Pancreas (tissue), 10 donors: ENCODE measurements at places on chromosomes 2 and 18.
A peak's percentile ranks its signal among the peaks of the same experiment; 100 is the strongest.

- DNase-seq, result no peak
Observed at GRCh38 chr2:65607662-65608305, 175.4 kb upstream of the SPRED2 start.

- no peak for DNase-seq
Observed at GRCh38 chr2:112849956-112850355, 13.4 kb upstream of the IL1B start.

- DNase-seq, result no peak
Observed at GRCh38 chr2:26563686-26564085, 77.5 kb downstream of the CIB4 start.

- no peak for DNase-seq
Observed at GRCh38 chr2:144099340-144099739, 420.6 kb downstream of the ZEB2 start.

GRCh38 chr18:35983147-35983546 is 10.7 kb downstream of the RMP24 start:
- no peak for DNase-seq

- DNase-seq, result no peak
Observed at GRCh38 chr2:45269149-45269793, 260.0 kb upstream of the SIX2 start.

- no peak for DNase-seq
Observed at GRCh38 chr2:111199840-111200239, 79.1 kb downstream of the BCL2L11 start.

DNA sequence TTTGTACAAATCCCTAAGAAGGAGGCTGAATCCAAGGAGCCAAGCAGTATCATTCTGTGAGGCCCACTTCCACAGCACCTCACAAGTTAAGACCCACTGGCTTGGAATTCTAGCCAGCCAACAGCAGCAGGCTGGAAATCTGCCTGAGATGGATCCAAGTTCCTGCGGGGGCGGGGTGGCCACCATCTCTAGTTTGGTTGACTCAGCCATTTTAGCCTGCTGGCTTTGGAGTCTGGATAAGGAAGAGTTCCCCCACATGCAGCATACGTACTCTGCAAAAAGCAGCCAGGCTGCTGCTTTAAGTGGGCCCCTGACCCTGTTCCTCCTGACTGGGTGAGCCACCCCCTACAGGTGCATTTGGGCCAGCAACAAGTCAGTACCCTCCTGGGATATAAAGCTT is 65.2 kb downstream of the FARP2 start:
- DNase-seq, result no peak

GRCh38 chr2:70698847-70699246 is 69.2 kb downstream of the ADD2 start:
- DNase-seq, result no peak

DNA sequence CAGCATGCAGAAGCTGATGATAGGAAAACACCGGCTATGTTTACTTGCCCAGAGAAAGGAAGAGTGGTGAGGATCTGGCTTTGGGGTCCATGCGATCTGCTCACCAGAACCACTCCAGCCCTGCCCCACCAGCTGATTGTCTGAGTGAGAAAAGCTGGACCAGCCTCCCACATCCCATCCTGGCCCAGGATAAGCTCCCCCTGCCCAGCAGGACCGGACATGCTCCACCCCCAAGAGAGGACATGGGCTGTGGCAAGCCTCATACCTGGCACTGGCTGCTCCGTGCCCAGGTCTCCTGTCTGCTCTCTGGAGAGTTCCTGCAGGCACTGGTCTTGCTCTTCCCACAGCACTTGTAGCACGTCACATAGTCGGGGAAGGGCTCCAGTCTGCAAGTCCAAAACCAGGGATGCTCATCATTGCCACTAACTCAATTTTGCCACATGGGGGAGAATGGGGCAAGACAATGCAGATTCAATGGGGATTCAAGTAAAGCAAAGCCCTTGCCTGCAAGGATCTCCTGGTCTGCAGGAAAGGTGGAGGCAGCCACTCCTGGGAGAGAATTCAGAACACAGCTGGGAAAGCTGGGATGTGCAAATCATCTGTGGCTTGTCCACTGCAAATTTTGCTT is 30.0 kb downstream of the SCTR start:
- no peak for DNase-seq

DNA sequence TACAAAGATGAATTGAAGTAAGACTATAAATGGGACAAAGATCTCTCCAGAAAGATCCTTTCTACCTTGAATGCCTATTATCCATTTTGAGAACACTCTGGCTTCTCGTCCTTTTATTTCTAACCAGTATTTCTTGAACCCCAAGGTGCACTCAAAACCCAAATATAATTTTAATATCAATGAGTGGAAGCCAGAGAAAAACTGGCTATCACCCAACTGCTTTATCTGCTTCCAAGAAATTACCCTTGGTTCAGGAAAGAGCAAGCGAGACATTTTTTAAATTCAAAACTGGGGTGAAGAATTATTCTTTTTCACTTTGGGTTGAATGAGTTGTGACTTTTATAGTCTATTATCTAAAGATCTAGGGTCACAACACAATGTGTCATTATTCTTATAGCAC is 221.3 kb downstream of the PTH2R start:
- DNase-seq, result no peak

GRCh38 chr2:172845028-172845630 is 109.5 kb downstream of the RAPGEF4 start:
- no peak for DNase-seq

DNA sequence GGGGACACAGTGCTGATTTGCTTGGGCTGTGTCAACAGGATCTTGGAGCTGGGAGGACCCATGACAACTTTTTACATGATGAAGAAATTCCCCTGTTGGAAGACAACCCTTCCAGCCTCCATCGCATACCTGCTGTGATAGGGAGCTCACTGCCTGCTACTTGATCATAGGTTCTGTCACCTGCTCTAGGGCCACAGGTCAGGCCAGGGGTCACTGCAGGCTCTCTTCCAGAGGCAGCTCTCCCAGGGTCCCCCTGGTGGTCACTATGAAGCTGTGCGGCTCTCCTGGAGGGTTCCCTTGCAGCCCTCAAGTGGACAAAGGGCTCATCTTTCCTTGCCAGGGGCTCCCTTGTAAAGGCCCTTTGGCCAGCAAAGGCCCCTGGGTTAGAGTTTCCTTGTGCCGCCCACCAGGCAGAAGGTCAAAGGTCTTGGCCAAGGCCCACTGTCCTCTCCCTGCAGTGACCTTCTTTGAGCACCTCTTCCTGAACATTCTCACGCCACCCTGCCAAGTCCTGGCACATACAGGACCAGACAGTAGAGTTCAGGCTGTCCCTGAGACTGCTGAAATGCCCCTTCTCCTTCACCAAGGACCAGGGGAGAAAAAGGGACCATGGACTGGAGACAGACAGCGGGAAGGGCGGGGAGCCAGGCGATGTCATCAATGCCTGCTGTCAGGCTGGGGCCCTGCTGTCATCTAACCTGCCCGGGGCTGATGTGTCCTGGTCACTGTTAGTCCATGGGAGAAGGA is 345.1 kb downstream of the DYSF start:
- no peak for DNase-seq

DNA sequence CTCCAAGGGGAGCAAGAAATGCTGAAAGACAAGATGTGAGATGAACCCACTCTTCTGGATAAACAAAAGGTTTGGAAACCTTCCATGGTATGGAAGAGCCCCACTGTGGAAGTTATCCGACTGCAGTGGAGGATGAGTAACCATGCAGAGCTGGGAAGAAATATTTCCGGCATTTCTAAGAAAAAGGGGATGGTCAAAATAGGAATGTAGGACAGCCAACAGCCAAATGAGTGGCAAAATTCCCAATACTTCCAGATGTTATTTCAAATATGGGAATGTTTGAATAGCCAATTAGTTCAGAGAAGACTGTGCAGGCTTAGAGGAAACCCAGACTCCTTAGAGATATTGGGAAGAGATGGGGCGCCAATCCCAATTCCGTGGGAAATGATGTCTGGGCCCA is 246.8 kb downstream of the RAD51AP2 start:
- DNase-seq, result no peak

GRCh38 chr18:76953156-76953555 is 130.8 kb downstream of the ZNF236 start:
- peak; percentile 47 for DNase-seq

DNA sequence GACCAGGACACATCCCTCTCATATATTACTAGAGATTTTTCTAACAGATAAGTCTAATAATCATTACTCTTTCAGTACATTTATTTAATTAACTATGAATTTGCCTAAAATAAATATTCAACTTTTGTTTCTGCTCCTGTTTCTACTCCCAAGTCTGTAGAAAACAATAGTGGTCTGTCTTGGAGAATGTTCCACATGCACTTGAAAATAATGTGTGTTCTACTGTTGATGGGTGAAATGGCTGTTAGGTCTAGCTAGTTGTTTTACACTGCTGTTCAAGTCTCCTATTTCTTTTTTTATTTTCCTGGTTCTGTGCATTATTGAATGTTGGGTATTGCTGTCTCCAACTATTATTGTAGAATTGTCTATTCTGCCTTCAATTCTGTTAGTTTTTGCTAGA is 47.2 kb downstream of the SPOPL start:
- no peak for DNase-seq

GRCh38 chr2:235371018-235371417 is 122.8 kb upstream of the AGAP1 start:
- no peak for DNase-seq

DNA sequence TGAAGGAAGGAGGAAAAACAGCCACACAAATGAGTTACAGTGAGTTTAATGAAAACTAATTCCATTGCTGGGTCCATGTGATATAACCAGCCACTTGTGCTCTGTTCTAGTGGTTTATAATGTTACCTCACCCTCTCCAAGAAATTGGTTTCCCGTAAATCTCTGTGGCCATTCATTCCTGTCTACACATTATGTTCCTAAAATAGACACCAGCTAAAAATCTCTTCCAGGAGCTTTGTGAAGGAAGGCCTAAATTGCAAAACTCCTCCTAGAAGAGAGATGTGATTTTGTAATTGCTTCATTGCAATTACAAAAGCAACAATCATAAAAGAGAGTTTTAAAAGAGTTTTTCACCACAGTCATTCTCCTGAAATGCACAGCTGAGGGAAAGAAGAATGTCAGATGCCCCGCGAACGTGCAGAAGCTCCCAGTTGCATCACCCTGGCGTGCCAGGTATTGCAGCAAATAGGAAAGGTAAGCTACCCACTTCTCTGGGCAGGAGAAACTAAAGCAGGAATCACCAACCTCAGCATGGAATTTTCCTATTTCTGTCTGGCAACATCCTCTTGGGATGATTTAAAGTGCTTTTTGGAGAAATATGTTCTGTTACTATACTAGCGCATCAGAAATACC is 1.7 kb downstream of the SCN1A start:
- DNase-seq, result no peak

GRCh38 chr18:70116949-70117348 is 88.5 kb downstream of the RTTN start:
- DNase-seq, result no peak

DNA sequence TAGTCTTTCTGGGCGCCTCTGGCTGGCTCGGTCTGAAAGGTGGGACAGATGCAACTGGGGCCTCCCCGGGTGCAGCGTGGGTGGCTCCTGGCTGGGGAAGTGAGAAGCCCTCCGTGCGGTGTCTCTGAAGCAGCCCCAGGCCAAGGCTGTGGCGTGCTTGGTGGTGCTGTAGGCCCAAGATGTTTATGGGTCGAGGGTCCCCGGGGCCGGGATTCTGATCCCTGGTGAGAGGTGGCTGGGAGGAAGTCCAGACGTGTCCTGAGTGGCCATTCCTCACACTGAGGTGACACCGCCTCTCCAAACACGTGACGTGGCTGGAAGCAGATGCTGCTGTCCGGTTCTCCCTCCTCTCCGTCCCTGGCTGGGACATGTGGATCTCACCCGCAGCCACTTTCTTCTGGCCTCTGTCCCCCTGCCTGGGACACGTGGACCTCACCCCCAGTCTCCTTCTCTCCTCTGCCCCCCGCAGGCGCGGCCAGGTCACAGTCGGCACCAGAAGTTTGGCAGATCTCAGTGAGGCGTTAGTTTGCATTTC is 12.6 kb downstream of the RTP5 start:
- DNase-seq, result peak; percentile 81

- DNase-seq, result no peak
Observed at GRCh38 chr2:204072443-204073324, 136.1 kb downstream of the ICOS start.

DNA sequence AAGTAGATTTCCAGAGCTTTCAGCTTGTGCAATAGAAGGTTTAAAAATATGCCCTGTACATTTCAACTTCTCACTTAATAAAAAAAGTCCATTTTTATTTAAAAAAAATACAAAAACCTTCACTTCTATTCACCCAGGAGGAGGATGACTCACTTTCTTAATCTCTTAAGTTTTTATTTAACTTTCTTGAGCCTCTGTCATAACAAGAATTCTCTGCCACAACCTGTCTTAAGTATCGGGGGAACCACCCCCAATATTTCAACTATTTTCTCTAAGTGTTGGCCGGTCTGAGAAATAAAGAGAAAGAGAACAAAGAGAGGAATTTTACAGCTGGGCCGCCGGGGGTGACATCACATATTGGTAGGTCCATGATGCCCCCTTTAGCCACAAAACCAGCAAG is 58.4 kb downstream of the LRATD1 start:
- no peak for DNase-seq

GRCh38 chr18:5874336-5874735 is 21.0 kb downstream of the TMEM200C start:
- DNase-seq, result no peak

- DNase-seq, result peak; percentile 13
Observed at GRCh38 chr2:174246944-174247381, 1.4 kb downstream of the OLA1 start.

DNA sequence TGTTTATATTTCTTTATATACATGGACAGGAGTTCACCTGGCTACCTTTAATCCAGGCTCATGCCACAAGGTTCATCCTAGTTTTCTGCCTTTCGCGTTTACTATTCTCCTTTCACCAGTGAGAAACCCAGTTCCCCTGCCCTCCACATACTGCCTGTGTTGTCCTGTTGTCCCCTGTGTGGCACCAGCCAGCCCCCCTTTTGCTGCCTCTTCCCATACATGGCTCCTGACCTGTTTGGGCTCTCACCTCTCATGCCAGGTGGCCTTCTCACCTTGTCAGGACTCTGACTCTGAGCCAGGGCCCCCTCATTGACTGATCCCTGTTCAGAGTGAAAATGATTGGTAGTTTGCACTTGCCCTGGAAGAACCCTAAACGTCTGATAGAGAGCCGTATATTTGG is 13.6 kb downstream of the ASB1 start:
- no peak for DNase-seq

DNA sequence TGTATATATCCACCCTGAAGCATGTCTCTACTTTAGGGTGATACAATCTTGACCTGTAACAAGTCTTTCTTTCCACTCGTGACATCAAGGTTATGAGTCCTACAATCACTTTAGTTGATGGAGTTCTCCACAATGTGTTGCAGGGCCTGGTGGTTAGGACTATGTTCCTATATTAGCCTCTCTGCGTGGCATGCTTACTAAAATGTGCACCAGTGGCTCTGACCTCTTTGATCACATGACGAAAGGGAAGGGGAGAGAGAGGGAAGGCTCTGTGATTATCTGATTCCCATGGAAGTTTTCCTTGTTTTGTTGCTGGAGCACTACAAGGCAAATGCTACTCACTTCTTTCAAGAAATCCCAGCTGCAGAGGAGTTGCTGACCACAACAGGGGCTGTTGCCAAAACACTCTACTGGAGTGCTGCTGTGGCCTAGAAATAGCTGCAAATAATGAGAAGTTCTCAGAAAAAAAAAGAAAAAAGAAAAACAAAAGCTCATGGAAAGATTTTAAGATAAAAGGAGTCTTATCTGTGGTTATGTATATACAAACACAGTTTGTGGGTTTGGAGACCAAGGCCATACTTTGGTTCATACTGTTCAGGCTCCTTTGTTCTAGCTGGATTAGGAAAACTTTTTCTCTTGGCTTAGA is 272.8 kb upstream of the MMADHC start:
- DNase-seq, result no peak

- no peak for DNase-seq
Observed at GRCh38 chr2:214904634-214905033, 95.2 kb upstream of the BARD1 start.

GRCh38 chr2:27762951-27763906 is 8.3 kb upstream of the MRPL33 start:
- no peak for DNase-seq
